H1 (cell line): ENCODE measurements at places on chromosomes 3 and 15. TPM values are rescaled to one million over a fixed set of nuclear protein-coding genes. Genes with fewer than 3 reads are reported as not detected.
A peak's percentile ranks its signal among the peaks of the same experiment; 100 is the strongest.

Gene RSL24D1
- 22.1 and 45.7 TPM in 2 replicates for polyA plus RNA-seq

Gene SLC12A1
- 0.16 and 0.63 TPM in 2 replicates for polyA plus RNA-seq

Gene AMT
- polyA plus RNA-seq = 90.1 and 92.4 TPM in 2 replicates

Gene TM4SF1
- polyA plus RNA-seq = 0.85 and 1.3 TPM in 2 replicates

GRCh38 chr15:87099916-87100315, 1020.2 kb downstream of the AGBL1 start:
- no peak for DNase-seq

DNA sequence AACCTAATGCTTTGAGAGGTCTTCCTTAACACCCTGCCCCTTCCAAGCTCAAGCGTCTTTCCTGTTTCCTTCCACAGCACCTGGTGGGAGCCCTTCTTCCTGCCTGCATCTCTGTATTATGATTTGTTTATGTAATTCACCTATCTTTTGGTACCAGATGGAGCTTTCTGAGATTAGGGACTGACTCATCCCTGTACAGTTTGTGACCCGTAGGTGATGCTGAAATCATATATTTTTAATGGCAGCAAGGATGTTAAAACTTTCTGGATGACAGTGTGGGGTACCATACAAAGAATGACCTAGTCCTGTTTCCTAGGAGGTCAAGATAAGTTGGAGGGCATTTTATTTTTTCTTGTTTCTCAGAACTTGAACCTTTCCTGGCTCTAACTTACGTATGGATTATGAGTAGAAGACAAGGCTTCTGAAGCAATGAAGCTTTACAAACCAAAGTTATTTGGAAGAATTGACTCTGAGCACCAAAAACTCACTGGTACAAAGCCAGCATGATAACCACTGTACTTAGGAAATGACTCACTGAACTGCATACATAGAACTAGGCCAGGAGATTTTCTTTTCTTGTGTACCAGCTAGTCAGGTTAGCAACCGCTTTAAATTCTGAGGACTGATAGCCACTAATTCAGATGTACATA, 46.6 kb downstream of the HHLA2 start:
- no peak for DNase-seq

- no peak for DNase-seq
Observed at GRCh38 chr15:100863796-100864267, 15.8 kb upstream of the ALDH1A3 start.

GRCh38 chr3:135383301-135383700, 582.2 kb upstream of the PPP2R3A start:
- DNase-seq = no peak

GRCh38 chr15:81183439-81183775, 13.3 kb upstream of the IL16 start:
- no peak for DNase-seq

DNA sequence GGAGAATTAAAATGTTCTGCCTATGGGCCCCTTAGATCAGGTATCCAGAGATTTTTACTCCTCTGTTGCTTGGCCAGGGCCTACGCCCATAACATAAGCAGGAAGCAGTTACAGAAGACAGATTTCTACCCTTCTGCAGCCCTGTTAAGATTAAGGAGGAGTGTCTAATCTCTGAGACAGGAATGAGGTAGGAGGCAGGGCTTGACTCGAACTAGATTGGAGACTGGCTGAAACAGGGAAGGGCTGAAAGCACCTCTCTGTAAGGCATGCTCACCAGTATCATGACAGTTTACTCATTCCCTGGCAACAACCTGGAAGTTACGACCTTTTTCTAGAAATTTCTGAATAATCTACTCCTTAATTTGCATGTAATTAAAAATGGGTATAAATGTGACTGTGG, 16.7 kb downstream of the PLA2G4D start:
- no peak for DNase-seq

DNA sequence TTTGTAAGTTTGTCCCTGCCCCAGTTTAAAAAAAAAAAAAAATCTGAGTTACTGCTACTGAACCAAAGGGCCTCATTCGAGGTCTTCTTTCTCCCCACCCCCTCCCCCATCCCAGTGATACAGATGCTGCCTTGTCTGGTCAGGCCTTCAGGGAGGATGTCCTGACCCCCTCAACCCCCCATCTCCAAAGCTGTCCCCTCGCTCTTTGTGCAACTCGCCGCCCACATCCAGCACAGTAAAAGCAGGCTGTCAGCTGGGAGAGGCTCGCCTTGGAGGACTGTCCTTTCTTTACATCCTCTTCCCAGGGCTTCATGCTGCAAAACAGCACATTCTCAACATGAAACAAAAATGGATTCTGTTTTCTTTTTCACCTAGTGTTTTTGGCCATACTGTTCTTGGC, 133.4 kb downstream of the VGLL4 start:
- peak; percentile 39 for DNase-seq
